Brain pericyte (primary cell): ENCODE measurements at places on chromosomes 5 and 9.

DNA sequence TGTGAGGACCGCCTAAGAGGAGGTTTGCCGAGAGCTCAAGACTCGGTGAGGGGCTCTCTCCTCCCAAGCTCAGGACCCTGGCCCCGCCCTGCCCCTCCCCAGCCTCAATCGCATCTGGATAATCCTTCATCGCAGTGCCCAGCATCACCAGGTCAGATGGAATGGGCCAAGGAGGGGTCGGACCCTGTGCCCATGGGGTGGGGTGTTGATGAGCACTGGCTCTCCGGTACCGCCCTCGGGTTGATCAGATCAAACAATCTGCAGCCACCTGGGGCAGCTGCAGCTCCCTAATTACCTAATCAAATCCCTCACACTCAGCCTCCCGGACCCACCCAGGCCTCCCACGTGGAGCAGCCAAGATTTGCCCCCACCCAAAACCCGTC is 24.4 kb upstream of the TDRD7 start:
- no peak for DNase-seq

- DNase-seq = no peak
Observed at GRCh38 chr5:174118823-174119467, 73.4 kb downstream of the NSG2 start.

DNA sequence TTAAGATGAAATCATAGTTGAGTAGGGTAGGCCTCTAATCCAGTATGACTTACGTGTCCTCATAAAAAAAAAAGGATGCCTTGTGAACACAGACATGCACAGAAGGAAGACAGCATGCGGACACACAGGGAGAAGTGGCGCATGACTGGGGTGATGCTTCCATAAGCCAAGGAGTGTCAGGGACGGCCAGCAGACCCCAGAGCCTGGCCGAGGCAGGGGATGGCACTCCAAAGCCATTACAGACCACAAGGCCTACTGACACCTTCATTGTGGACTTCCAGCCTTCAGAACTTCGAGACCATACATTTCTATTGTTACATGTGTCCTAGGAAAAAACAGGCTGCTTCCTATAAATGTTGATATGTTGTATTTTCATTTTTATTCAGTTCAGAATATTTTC is 19.9 kb downstream of the EHMT1 start:
- DNase-seq = no peak

DNA sequence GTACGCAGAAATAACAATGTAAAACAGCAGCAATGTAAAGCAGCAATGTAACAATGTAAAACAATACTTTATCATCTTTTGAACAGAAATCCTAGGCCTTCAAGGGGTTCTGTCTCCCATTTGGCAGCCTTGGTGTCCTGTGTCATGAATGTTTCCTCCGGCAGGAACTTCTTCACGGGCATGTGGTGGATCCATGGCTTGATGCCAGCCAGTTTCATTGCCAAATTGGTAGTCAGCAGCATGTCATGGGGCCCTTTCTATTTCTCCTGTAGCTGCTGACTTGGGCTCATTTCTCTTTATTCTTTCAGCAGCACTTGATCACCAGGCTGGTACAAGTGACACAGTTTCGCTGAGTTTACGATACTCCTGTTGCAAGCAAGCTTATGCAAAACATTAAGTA is 275.3 kb downstream of the HTR1A start:
- DNase-seq = no peak

DNA sequence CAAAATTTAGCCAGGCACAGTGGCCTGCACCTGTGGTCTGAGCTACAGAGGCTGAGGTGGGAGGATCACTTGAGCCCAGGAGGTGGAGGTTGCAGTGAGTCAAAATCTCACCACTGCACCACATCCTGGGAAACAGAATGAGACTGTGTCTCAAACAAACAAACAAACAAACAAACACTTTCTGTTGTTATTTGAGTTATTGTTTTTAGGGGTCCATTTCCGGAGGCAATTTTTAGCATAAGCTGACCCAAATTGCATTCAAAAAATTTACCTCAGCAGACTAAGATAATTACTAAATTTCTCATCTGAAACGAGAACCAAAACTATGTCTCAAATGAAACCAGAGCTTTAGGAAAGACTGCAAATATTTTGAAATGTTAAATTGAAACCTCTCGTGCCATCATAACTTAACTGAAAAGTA is 1485.1 kb downstream of the EFNA5 start:
- DNase-seq = no peak

GRCh38 chr5:80698369-80698768 is 43.6 kb upstream of the DHFR start:
- no peak for DNase-seq

GRCh38 chr5:179986328-179986727 is 78.6 kb upstream of the TBC1D9B start:
- DNase-seq = no peak

DNA sequence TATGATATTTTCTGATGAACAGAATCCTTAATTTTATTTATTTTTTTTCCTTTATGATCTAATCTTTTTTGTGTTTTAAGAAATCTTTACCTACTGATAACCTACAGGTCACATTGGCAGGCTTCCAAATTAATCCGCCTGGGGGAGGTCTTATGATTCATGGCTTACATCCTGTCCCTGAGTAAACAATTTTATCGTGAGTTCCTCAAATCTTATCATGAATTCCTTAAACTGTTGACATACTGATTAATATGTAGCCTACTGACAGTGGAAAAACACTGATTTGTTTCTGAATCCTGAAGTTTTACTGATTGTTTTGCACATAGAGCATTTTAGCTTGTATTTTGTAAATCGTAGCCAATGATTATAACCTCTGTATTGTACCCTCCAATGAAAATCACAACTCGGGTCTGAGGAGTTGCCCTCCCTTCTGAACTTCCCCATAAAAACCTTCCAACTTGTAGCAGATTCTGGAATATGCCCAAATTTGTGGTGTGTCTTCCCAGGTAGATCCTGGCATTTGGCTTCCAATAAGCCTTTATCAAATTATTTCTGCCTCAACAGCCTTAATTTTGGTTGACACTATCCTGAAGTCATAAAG is 105.6 kb downstream of the VCAN start:
- no peak for DNase-seq

DNA sequence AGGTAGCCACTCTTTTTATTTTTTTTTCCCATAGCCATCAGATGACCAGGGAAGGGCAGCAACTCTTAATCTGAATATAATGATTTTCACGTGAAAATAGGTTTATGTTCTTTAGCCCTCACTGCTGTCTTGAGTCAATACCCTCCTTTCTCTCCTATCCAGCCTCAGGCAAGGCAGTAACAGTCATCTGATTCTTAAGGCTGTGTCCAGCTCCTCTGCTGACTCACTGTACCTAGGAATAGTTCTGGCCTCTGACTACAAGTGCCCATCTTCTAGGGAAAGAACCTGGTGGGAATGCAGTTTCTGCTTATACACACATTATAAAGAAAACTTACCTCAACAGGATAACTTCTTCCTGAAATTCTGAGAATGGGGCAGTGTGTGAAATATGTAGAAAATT is 30.7 kb downstream of the DHX29 start:
- DNase-seq = no peak

- no peak for DNase-seq
Observed at GRCh38 chr5:54148858-54149257, 161.5 kb downstream of the ARL15 start.

- DNase-seq = no peak
Observed at GRCh38 chr9:34256104-34256503, 73.0 kb downstream of the KIF24 start.

- DNase-seq = no peak
Observed at GRCh38 chr9:136198605-136199083, 6.3 kb downstream of the LHX3 start.

DNA sequence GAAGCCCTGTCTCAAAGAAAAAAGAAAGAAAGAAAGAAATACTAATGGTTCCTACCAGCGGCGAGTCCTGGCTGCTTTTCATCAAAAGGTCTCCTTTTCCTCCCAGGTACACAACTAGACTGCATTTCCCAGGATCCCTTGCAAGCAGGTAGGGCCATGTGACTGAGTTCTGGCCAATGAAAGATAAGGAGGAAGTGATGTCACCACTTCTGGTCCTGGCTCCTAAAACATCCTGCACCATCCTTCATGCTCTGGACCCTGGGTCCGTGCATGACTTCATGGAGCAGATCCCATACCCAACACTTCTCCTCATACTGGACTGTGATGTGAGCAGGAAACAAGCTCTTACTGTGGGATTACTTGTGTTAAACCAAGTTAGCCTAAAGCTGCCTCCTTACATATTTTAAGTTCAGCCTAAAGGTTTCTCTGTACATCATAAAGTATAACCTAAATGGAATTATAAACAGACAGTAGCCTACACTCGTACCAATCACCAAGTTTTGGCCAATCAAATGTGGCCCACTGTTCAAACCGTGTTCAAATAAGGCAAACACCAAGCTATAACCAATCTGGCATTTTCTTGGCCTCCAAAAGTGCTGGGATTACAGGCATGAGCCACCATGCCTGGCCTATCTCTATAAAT is 30.2 kb upstream of the FUBP3 start:
- DNase-seq = no peak

DNA sequence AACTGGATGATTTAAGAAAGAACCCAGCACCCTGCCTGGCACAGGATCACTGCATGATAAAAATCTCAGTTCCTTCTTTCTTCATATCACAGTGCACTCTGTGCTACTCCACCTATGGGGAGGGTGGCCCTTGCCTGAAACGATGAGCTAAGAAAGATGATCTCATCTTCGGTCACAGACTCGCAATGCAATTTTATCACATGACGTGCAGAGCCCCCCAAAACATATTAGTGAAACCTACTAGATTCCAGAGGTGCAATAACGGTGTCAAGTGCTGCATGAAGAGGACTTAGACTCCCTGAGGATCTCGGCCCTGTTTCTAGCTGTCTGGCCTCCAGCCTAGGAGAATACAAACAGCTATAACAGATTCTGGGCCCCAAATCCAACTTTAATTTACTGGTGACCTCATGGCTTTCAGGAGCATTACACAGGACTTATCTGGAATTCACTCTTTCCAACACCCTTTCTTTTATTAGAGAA is 104.0 kb downstream of the EBF1 start:
- DNase-seq = no peak

DNA sequence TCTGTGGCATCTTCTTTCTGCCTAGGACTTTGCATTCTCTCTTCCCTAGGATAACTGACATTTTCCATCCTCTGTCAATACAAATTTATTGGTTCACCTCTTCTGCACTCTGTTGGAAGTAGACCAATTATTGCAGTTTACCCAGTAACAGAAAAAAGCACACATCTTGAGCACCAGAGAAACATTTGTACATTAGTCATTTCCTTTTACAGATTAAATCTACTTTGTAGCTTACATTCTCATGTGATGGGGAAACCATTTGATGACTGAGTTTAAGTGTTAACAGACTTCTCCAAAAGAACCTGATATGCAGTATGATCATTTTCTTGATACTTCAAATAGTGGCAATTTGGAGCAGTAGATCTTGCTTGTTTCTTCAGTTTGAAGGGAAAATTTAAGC is 1098.8 kb downstream of the DTWD2 start:
- no peak for DNase-seq
